ENCODE measurements at places on chromosomes 13 and 19.

DNA sequence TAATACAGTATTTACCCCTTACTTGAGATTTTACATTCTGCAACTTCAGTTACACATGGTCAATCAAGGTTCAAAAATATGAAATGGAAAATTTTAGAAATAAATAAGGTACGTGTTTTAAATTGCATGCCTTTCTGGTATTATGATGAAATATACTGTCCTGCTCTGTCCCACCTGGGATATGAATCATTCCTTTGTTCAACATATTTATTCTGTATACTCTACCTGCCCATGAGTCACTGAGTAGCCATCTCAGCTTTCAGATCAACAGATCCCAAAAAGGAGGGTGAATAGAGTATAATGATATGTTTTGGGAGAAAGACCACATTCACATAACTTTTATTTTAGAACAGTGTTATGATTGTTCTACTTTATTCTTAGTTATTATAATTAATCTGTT lies 37.8 kb downstream of the STOML3 start:
- DNase-seq: no peak

DNA sequence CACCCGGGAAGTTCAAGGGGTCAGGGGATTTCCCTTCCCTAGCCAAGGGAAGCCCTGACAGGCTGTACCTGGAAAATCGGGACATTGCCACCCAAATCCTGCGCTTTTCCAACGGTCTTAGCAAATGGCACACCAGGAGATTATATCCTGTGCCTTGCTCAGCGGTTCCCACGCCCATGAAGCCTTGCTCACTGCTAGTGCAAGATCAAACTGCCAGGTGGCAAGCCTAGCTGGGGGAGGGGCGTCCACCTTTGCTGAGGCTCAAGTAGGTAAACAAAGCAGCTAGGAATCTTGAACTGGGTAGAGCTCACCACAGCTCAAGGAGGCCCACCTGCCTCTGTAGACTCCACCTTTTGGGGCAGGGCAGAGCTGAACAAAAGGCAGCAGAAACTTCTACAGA lies 1794.5 kb downstream of the PCDH9 start:
- DNase-seq: no peak

GRCh38 chr19:28971513-28971912 lies 241.4 kb downstream of the UQCRFS1 start:
- no peak for DNase-seq

DNA sequence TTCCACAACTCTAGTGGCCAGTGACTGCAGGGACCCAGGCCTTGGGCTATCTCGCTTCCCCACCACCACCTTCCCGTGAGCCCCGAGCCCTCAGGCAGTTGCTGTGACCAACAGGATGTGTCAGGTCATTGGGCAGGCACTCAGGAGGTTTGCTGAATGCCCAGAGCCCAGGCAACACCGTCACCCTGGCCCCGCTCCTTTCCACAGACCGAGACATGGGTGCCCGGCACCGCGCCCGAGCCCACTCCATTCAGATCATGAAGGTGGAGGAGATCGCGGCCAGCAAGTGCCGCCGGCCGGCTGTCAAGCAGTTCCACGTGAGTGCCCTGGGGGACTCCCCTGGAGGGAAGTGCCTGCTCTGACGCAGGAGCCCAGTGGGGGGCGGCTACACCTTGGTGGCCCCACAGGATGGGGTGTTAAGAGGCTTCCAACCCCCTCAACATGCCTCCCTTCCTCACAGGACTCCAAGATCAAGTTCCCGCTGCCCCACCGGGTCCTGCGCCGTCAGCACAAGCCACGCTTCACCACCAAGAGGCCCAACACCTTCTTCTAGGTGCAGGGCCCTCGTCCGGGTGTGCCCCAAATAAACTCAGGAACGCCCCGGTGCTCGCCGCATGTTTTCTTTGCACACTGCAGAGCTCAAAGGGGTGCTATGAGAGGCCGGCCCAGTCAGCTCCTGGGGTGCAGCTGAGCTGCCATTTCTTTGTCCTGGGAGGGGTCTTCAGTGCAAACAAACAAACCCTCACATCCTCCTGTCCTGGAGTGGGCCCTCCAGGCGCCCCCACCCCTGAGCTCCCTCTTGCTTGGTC lies 3.2 kb downstream of the RPL18A start:
- DNase-seq: no peak

GRCh38 chr13:53151336-53152056 lies 122.9 kb downstream of the OLFM4 start:
- DNase-seq: no peak
